Effector CD4-positive, alpha-beta T cell (primary cell): ENCODE measurements at places on chromosomes 11 and 22.

DNA sequence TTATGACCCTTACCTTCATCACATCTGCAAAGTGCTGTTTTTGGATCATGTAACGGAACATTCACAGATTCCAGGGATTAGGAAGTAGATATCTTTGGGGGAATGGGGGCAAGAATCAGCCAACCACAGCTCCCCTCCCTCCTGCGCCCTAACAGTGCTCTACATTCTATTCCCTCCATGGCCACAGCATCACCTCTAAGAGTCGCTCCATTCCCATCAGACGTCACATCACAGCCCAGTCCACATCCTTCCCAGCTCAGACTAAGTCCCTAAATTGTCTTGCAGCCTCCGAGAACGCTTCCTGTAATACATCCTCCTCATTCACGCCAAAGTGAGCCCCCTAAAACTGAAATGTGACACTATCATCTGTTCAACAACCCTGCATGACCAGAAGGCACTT, 5.9 kb downstream of the SCGB1D1 start:
- no peak for DNase-seq

DNA sequence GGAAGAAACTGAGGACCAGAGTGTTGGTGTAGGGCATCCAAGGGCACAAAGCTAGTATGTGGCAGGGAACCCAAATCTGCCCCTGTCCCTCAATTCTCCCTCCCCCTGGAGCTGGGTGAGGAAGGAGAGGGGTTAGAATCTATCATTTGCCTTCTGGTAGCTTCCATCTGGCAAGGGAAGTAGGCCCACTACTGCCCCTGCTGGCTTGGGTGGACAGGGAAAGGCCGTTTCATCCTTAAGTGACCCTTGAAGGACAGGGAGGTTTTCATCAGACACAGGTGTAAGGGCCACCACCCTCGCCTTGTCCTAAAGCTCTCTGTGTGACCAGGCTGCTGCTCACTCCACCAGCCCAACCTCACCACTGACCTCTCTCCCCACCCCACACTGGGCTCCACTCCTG, 22.1 kb downstream of the NECTIN1 start:
- no peak for DNase-seq

DNA sequence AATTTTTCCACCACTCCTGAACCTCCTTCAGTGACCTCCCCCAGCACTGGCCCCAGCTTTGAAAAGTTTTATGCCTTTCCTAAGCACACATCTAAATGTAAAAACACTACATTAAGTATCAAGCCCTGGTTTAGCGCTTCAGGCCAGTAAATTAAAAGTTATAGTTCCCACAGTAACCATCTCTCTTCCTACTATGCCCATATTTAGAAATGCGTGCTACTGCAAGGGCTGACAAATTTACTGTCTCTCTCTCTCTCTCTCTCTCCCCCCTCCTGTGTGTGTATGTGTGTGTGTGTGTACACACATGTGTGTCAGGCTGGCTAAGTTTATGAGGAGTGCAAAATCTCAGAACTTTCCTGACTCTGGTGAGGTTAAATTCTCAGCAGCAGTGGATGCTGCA, 231.4 kb downstream of the LARGE1 start:
- DNase-seq, result no peak

DNA sequence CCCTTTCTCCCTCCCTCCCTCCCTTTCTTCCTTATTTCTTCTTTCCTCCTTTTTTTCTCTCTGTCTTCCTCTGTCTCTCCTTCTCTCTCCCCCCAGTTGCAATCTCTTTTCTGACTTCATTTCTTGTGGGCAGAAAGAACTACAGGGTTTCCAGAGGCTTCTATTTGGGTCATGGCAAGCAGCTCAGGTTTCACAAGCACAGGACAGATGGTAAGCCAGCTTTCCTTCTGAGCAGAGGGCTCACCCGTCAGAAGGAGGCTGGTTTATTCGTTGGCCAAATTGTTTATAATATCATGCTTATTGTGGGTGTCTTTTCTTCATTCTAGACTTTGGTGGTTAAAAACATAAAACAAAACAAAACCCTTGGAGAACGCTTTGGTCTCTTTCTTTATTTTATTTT, 58.9 kb upstream of the CLMP start:
- no peak for DNase-seq

DNA sequence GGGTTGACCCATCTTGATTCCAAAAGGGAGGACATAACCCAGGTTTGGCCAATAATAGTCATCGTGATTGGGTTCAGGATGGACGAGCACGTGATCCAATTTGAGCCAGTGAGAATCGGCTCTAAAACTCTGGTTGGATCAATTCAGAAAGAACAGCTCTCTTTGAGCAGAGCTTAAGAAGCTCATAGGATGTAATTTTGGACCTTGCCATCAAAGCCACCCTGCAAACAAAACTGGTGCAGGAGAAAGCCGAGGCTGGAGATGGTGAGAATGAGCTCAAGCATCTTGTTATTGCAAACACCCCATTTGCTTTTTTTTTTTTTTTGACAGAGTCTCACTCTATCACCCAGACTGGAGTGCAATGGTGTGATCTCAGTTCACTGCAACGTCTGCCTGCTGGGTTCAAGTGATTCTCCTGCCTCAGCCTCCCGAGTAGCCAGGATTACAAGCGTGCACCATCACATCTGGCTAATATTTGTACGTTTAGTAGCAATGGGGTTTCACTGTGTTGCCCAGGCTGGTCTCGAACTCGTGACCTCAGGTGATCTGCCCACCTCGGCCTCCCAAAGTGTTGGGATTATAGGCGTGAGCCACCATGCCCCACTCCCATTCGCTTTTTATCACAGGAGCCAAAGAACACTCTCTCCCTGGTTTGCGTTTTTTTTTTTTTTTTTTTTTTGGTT, 13.8 kb upstream of the MIAT start:
- no peak for DNase-seq

DNA sequence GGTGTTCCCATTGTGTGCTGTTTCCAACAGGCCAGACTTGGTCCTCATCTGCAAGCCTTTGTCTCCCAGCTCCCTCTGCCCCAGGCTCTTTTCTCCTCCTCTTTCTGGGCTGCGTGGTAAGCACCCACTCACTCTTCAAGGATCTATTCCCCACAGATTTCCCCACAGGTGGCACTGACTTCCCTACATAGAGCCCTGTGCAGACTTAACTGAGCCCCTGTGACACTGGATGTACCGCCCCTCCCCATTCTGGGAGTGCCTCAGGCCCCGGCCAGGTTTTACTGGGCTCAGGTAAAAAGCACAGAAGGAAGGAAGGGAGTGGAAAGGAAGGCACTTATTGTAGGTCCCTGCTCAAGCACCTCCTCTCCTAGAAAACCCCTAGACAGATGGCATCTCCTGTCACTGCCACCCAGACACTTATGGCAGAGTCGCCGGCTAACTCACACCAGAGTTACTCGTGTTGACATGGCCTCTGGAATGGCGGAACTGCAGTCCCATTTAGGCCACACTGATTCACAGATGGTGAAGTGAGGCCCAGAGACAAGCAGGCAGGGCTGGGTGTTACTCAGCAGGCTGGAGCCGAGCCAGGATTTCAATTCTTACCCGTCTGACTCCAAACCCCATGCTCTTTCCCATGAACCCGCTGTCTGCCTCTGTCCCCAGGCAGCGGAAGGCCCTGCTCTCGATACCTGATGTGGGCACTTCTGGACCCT, 47.2 kb downstream of the LRRC32 start:
- no peak for DNase-seq

GRCh38 chr11:3807909-3808860, at the start of gene PGAP2:
PGAP2 (plus strand) TSS chr11:3808560; CDS start chr11:3811260, 2,700 bp downstream.
- DNase-seq, result peak; percentile 57

- no peak for DNase-seq
Measured at GRCh38 chr11:41245184-41245583, 214.3 kb downstream of the LRRC4C start.

- DNase-seq, result no peak
Measured at GRCh38 chr22:30984317-30984716, 15.3 kb downstream of the TUG1 start.

GRCh38 chr22:17779286-17780115, 5.2 kb upstream of the BID start:
- no peak for DNase-seq

DNA sequence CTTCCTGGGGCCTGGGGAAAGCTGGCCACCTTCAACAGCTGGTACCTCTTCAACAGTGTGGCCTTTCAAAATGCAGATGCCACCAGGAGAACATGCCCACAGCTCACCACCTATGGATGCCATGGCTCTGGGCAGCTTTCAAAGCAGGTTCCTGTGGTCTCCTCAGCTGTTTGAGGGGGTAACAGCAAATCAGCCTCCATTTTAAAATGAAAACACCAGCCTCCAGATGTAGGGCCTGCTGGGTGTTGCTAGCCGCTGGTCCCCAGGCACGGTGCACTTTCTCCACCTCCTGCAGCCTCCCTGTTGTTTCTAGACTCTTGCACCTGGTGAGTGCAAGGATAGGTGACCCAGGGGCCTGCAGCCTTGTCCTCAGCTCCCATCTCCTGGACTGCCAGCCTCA, 10.0 kb downstream of the CDPF1 start:
- DNase-seq, result no peak

DNA sequence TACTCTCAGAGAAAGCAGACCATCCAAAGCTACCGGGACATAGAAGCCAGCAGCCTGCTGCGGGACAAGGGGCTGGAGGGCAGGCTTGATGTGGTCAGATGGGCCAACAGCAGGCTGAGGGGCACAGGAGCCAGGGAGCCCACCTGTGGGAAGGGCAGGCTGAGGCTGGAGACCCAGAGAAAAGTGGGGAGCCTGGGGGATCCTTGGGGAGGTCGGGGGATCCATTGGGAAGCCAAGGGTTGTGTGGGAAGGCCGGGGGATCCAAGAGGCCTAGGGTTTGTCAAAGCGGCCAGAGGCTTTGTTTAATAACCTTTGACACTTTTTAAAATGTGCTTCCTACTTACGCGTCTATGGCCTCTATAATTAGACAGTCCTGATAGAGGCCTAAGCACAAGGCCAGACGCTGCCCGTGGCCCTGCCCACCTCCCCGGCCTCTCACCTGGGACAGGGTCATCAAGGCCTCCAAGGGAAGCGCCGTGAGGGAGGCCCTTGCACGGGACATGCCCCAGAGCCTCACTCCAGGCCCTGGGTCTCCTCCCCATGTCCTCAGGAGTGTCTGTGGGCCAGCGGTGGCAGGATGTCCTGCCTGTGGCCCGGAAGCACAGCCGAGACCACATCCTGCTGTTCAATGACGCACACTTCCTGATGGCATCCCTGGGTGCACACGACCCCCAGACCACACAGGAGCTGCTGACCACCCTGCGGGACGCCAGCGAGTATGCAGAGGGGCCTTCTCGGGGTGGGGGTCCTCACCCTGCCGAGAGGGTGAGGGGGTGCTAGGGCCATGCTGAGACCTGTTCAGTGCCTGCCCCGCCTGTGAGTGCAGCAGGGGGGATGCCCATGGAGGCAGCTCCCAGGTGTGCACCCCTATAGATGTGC, 8.6 kb upstream of the GTSE1 start:
- no peak for DNase-seq

GRCh38 chr11:46553814-46554212, 40.0 kb downstream of the AMBRA1 start:
- no peak for DNase-seq

GRCh38 chr11:72301486-72301885, 57.5 kb upstream of the PHOX2A start:
- no peak for DNase-seq

- DNase-seq, result no peak
Measured at GRCh38 chr11:131746201-131746600, 375.8 kb downstream of the NTM start.

GRCh38 chr22:48313175-48313830, 1514.4 kb downstream of the BRD1 start:
- no peak for DNase-seq

DNA sequence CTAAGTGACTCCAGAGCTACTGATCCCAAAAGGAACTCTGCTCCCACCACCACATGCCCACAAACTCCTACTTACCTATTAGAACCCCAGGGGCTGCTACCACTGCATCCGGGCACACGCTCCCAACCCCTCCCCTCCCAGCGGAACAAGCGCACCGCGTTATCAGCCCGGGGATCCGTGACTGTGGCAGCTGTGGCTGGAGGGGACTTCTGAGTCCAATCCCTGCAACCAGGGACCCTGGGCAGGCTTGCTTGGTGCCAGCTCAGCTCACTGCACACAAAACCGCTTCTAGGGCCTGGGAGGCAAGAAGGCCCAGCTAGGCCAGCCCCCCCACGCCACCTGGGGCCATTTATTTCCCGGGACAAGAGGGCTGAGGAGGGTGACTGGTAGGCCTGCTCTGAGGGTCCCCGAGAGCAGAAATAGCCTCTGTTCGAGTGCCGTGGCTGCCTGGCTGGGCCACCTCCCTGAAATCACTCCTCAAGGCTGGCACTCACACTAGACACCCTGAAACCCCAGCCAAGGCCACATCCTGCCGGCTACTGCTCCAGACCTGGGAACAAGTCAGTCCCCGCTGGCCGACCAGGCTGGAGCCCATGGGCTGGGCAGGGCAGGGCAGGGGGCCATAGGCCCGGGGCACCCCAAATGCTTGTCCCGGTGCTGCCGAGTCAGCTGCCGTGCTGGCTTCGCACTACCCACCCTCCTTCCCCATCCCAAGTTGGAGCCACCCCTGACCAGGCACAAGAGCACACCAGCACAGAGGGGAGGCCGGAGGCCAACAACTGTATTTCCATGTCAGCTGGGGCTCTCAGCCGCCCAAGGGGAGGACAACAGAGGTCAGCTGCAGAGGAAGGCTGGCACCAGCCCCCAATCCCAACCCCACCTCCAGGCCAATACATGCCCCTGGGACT, 1.9 kb upstream of the IFITM10 start:
- no peak for DNase-seq

GRCh38 chr22:50314455-50315288, 7.2 kb upstream of the PLXNB2 start:
- DNase-seq, result peak; percentile 46
